ENCODE measurements at places on chromosomes 6 and 20. TPM values are rescaled to one million over a fixed set of nuclear protein-coding genes. Genes with fewer than 3 reads are reported as not detected.

GRCh38 chr20:41408986-41409385 lies 42.4 kb upstream of the EMILIN3 start:
- H3K27me3 ChIP-seq: no peaks in the 10 kb centered on the region
- peaks cover 74% of the 10 kb centered on the region for H3K36me3 ChIP-seq
- peaks cover 56% of the 10 kb centered on the region for H3K4me1 ChIP-seq

DNA sequence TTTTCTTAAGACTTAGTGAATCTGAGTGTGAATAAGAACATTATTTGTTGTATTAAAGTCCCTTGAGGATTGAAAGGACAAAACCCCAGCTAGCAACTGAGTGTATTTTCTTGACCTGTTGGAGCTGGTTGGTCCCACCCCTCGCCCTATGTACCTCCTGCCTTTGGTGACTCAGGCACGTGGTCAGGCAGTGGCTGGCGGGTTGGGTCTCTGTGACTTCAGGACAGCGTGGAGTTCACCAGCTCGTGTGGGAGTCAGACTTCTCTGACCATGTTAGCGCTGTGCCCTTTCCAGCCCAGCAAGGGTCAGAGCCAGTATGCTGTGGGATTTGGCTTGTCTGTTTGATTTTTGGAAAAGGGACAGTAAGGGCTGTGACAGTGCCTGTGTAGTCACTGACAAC lies 93.7 kb downstream of the SSR1 start:
- DNase-seq: no peak
- H3K27ac ChIP-seq: peak overlapping the region; percentile 60
- peaks cover 62% of the 10 kb centered on the region for H3K4me1 ChIP-seq
- H3K27me3 ChIP-seq: no peaks in the 10 kb centered on the region
- no peak overlapping the region for H3K4me3 ChIP-seq

- no peak overlapping the region for H3K4me3 ChIP-seq
- H3K4me1 ChIP-seq: no peaks in the 10 kb centered on the region
- no peaks in the 10 kb centered on the region for H3K27me3 ChIP-seq
- H3K36me3 ChIP-seq: no peaks in the 10 kb centered on the region
- no peak for DNase-seq
Measured at GRCh38 chr6:23268348-23268747, 699.0 kb downstream of the HDGFL1 start.

DNA sequence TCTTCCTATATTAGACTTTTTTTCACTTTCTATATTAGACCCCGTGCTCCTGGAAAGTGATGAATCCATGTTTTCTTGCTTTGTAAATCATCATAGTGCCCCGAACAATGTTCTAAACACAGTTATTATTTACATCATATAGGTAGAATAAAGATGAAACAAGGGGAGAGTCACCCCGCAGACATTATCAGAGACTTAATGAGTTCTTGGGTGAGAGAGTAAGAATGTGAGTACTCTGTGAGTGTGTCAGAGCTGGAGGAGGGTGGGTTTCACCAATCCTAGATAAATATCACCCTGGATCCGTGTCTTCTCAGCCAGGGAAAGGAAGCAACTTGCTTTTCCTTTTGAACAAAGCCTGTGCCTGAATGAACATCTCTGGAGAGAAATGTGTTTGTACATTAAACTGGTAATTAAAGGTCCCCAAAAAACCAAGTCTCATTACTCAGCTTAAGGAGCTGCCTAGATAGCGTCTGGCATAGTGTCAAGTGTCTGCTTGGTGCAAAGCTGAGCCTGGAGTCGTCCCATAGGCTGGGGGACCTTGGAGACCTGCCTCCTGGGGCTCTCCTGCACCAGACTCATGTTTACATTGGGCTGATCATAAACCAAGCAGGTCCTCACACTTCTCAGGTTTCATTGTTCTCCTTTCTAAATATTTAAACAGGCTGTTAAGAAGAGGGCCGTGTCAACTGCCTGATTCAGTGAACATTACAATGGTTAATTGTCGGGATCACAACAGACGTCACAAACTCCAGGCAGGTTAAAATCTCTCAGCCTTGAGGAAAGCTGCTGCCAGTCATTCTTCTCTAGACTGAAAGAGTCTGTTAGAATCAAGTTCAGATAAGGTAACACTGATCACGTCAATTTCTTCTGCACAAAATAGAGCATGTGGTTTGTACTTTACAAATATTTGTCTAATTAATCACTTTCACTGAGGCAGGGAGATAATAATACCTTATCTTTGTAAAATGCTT lies 179.7 kb upstream of the MYLIP start:
- H3K4me3 ChIP-seq: no peak overlapping the region
- H3K36me3 ChIP-seq: no peaks in the 10 kb centered on the region
- no peak overlapping the region for H3K27ac ChIP-seq
- H3K27me3 ChIP-seq: no peaks in the 10 kb centered on the region
- DNase-seq: no peak
- H3K4me1 ChIP-seq: peaks cover 19% of the 10 kb centered on the region

- no peaks in the 10 kb centered on the region for H3K36me3 ChIP-seq
- H3K27ac ChIP-seq: no peak overlapping the region
- peaks cover 9% of the 10 kb centered on the region for H3K4me1 ChIP-seq
- H3K27me3 ChIP-seq: no peaks in the 10 kb centered on the region
Measured at GRCh38 chr6:138971601-138972000, 16.5 kb downstream of the REPS1 start.

- no peaks in the 10 kb centered on the region for H3K27me3 ChIP-seq
- no peak overlapping the region for H3K27ac ChIP-seq
- no peak for DNase-seq
- no peaks in the 10 kb centered on the region for H3K4me1 ChIP-seq
Measured at GRCh38 chr6:53834132-53834531, 39.3 kb downstream of the LRRC1 start.

DNA sequence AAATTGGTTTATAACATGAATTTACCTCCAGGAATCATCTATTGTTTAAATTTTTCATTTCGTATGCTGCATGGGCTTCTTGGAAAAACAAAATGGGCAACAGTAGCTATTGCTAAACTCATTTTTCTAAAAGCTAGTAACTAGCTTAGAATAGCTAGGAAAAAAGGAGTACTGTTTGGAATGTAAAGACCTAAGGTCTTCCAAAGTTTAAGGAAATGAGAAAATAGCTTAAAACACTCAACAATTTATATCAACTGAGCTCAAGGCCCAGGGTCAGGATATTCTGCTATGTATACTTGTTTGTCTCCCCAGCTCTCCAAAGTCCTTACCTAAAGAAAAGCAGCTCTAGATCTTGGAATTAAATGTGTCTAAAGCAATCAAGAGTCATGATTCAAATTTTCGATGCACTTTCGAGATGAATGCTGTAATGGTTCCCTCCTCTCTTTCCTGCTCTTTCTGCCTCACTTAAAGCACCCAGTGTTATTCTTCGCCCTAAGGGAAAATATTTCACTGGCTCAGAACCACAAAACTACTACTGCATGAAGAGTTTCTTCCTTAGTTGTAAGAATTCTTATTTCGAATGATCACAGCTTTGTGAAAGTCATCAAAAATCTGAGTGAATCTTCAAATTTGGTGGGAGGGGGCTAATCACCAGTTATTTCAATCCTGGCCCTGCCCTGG lies 41.6 kb downstream of the LYRM4 start:
- H3K36me3 ChIP-seq: peaks cover 2% of the 10 kb centered on the region
- no peaks in the 10 kb centered on the region for H3K27me3 ChIP-seq
- peak; percentile 91 for DNase-seq
- peaks cover 4% of the 10 kb centered on the region for H3K4me1 ChIP-seq
- peak overlapping the region; percentile 60 for H3K27ac ChIP-seq
- H3K4me3 ChIP-seq: no peak overlapping the region

DNA sequence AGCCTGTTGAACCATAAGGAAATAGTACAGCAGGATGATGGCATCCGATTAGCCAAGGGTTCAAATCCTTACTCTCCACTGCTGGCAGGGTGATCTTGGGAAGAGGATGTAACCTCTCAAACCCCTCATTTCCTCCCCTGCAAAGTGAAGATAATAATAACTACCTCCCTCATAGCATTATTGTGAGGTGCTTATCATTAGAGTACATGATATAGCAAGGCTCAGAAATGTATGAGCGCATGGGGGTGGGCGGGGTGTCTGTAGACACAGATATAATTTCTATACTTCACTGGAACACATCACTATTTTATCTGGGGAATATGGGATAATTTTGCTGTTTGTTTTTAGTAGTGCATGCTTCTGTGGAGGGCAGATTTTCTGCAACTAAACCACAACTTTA lies 89.8 kb upstream of the LAMP5 start:
- H3K4me3 ChIP-seq: no peak overlapping the region
- no peak for DNase-seq
- H3K36me3 ChIP-seq: peaks cover 2% of the 10 kb centered on the region
- H3K27me3 ChIP-seq: no peaks in the 10 kb centered on the region
- no peak overlapping the region for H3K27ac ChIP-seq

The SNX9 gene
- 27.1 TPM for total RNA-seq
